ENCODE measurements at places on chromosomes 1 and 21. TPM values are rescaled to one million over a fixed set of nuclear protein-coding genes. Genes with fewer than 3 reads are reported as not detected.
A peak's percentile ranks its signal among the peaks of the same experiment; 100 is the strongest.

The COL11A1 gene
- not detected for total RNA-seq

The DDR2 gene
- total RNA-seq = 0.21 TPM

The AJAP1 gene
- not detected for total RNA-seq

The AMY1B gene
- total RNA-seq = not detected

The RPS6KA1 gene
- total RNA-seq = 160 TPM

The BRDT gene
- not detected for total RNA-seq

The GJA4 gene
- not detected for total RNA-seq

The HES4 gene
- 4.2 TPM for total RNA-seq

The SMYD3 gene
- 18.4 TPM for total RNA-seq

DNA sequence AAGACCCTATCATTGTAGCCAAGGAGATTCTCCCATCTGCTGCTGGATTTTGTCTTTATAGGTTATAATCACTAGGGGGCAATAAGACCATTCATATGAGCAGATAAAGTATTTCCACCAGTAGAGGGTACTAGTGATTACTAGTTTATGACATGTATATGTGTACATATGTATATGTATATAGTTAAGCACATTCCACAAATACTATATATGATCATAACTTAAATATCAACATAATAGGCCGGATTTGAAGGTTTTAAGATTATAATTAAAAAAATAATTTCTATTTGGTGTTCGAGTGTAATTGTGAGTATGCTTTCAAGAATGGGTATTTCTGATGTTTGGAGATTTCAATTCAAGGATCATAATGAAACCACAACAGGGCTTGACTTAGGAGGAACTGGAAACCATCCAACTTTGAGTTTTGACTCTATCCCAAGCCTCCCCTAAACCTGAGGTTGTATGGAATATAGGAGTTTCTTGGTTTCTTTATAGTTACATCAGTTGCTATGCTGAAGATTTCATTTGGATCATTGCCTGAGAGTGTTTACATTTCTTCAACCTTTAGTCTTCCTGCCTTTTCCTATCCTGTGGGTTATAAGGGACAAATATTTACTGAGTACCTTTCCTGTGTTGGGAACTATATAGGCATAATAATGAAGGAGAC lies 16.9 kb downstream of the TCEANC2 start:
- no peak overlapping the region for H3K4me3 ChIP-seq

GRCh38 chr1:248924696-248925532 lies 18.9 kb downstream of the PGBD2 start:
- H3K27me3 ChIP-seq = peaks cover 3% of the 10 kb centered on the region
- peaks cover 6% of the 10 kb centered on the region for H3K36me3 ChIP-seq
- DNase-seq = peak; percentile 75
- H3K27ac ChIP-seq = peak overlapping the region; percentile 20
- peaks cover 19% of the 10 kb centered on the region for H3K4me1 ChIP-seq

DNA sequence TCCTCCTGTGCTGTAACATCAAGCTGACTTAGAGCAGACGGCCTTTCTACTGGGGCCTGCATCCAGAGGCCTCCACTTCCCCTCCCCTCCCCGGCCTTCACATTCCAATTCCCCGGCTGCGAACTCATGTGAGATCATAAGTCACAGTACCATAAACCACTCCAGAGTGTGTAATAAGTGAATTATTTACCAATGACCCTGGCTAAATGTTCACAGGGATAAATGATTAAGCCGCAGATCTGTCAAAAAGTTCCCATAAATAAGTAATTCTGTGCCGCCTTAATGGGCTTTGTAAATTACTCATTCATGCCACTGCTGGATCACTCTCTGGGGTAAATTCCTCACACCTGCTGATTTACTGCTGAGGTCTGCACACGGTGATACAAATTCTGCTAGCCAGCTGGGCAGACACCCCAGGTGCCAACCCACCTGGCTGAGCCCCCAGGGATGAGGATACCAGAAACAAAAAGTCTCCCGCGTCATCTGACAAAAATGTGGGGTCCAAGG lies 27.4 kb upstream of the KIRREL1 start:
- H3K36me3 ChIP-seq = no peaks in the 10 kb centered on the region
- H3K4me1 ChIP-seq = peaks cover 5% of the 10 kb centered on the region
- no peak overlapping the region for H3K4me3 ChIP-seq
- H3K27ac ChIP-seq = no peak overlapping the region
- no peak for DNase-seq

DNA sequence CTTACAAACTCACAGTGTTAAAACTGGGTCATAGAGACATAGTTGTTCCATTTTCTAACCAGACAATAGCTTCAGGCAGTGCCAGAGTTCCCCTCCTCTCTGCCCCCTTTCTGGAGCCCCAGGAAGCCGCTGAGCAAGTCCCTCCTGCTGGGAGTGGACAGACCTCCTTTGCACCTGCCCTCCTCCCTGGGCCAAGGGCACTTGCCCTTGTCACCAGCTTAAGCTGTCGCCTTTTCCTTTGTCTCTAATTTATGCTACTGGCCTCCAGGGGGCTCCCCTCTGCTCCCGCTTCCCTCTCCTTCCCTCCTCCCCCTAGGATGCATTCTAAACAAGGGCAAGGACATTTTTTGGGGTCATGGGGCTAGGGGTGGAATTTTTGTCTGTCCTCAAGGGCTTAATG lies 182.4 kb downstream of the MIS18A start:
- H3K36me3 ChIP-seq = no peaks in the 10 kb centered on the region
- peak; percentile 28 for DNase-seq
- no peaks in the 10 kb centered on the region for H3K4me1 ChIP-seq

DNA sequence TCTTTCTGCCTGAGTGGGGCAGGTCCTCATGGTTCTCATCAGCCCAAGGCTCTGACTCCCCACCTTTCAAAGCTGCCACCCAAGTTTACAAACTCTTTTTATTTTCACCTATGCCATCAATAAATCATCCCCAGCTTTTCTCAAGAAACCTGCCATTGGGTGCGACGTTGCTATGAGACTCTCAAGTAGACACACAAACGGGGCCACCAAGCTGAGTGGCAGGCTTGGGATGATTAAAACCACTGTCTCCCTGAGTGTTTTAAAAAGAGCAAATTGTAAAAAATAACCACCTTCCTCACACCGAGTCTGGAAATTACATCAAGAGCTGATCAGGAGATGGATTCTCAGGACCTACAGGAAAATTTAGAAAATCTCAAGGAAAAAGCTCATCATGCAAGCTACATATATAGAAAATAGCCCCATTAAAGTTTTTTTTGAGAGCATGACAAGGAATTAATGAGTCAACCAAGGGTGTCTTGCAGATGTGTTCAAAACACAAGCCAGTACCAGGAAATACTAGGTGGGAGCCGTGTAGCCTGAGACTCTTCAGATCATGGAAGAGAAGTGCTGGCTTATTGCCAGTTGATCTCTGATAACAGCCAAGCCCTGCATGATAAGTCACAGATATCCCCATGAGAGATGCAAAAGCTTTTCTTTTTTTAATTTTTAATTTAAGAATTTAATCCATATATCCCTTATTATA lies 158.4 kb upstream of the BACE2 start:
- H3K27ac ChIP-seq = no peak overlapping the region
- no peak for DNase-seq
- H3K4me3 ChIP-seq = no peak overlapping the region
- no peaks in the 10 kb centered on the region for H3K4me1 ChIP-seq

GRCh38 chr1:4771721-4772120 lies 117.3 kb downstream of the AJAP1 start:
- no peak for DNase-seq
- H3K4me3 ChIP-seq = no peak overlapping the region
- no peaks in the 10 kb centered on the region for H3K36me3 ChIP-seq
- peaks cover 1% of the 10 kb centered on the region for H3K27me3 ChIP-seq

- peaks cover 17% of the 10 kb centered on the region for H3K4me1 ChIP-seq
- DNase-seq = no peak
- H3K4me3 ChIP-seq = no peak overlapping the region
- no peaks in the 10 kb centered on the region for H3K27me3 ChIP-seq
These were observed 16.7 kb downstream of the COL8A2 start for GRCh38 chr1:36108314-36108713.

- H3K4me1 ChIP-seq = no peaks in the 10 kb centered on the region
- H3K4me3 ChIP-seq = no peak overlapping the region
- H3K27me3 ChIP-seq = peaks cover 5% of the 10 kb centered on the region
- H3K36me3 ChIP-seq = no peaks in the 10 kb centered on the region
These were observed 246.0 kb downstream of the RYR2 start for GRCh38 chr1:237287876-237288521.

- peaks cover 15% of the 10 kb centered on the region for H3K36me3 ChIP-seq
- H3K4me3 ChIP-seq = no peak overlapping the region
- H3K4me1 ChIP-seq = no peaks in the 10 kb centered on the region
- H3K27ac ChIP-seq = no peak overlapping the region
- H3K27me3 ChIP-seq = no peaks in the 10 kb centered on the region
- no peak for DNase-seq
These were observed 49.4 kb downstream of the TBCE start for GRCh38 chr1:235416662-235417049.

GRCh38 chr1:234833646-234834045 lies 223.7 kb upstream of the IRF2BP2 start:
- no peaks in the 10 kb centered on the region for H3K27me3 ChIP-seq
- H3K36me3 ChIP-seq = no peaks in the 10 kb centered on the region
- DNase-seq = no peak
- H3K4me1 ChIP-seq = peaks cover 10% of the 10 kb centered on the region
- H3K27ac ChIP-seq = no peak overlapping the region

GRCh38 chr1:11072216-11072917 lies 12.5 kb upstream of the SRM start:
- no peak overlapping the region for H3K27ac ChIP-seq
- H3K4me3 ChIP-seq = no peak overlapping the region
- H3K36me3 ChIP-seq = peaks cover 63% of the 10 kb centered on the region
- peaks cover 9% of the 10 kb centered on the region for H3K4me1 ChIP-seq
- no peaks in the 10 kb centered on the region for H3K27me3 ChIP-seq

Measured in activated CD4-positive, alpha-beta T cell treated with anti-CD3 and anti-CD28 coated beads for 36 hours (primary cell).